ENCODE measurements at places on chromosomes 16 and 17.

DNA sequence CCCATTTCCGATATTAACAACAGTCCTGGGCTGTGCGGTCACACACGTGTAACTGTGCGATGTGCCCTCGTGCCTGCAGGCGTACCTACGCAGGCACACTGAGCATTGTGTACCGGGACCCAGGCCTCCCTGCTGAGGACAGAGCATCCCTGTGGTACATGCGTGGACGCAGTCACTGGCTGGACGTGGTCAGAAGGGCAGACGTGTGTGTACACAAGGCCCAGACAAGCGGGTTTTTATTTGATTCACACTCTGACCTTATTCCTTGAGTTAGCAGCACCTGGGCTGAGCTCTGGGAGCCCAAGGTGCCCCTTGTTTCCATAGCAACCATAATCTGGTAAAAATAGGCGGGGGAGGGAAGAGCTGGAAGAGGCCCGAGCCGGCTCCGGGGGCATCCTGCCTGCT is 19.5 kb downstream of the RAP1GAP2 start:
- no peak for DNase-seq

- DNase-seq: no peak
These were observed 2.6 kb downstream of the SYNGR2 start for GRCh38 chr17:78170692-78171590.

DNA sequence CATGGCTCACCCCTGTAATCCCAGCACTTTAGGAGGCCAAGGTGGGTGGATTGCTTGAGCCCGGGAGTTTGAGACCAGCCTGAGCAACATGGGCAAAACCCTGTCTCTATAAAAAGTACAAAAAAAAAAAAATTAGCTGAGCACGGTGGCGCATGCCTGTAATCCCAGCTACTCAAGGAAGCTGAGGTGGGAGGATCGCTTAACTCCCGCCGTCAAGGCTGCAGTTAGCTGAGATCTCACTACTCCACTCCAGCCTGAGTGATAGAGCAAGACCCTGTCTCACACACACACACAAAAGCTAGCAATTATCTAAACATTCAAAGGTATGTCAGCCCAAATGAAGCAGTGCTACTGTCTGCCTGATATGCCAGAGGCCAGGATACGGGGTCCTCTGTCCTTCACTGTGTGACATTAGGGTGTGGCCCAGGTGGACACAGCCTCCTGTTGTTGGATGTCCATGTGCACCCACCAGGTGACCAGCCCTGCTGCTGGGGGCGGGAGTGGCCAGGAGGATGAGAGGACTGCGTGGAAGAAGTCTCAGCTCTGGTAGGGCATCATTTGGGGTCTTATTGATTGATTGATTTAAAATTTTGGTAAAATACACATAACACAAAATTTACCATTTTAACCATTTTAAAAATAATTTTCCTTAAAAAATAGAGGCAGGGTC is 3.9 kb downstream of the NLRC3 start:
- no peak for DNase-seq

DNA sequence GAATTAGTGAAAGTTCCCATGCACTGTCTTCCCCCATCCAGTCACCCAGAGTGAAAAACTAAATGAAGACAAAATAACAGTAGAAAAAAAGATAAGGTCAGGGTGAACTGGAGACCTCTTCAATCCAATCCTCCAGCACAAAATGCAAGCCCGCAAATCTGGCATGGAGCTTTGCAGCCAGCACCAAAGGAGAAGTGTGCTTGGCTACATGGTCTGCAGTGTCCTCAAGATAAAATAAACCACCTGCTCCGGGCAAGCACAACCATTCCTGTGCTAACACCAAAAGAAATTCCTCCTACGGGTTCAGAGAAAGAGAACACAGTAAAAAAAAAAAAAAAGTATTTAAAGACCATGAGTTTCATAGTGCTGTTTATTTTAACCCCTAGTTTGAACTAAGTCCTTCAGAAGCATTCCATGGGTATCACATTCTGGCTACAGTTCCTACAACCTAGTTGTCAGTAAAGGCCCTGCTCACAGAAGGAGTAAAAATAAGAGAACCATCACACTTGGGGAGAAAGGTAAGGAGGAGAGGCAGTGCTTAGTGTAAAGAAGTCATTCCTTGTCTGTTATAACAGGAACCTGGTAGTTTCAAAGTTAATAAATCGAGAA is 109.1 kb downstream of the GAS7 start:
- DNase-seq: no peak

DNA sequence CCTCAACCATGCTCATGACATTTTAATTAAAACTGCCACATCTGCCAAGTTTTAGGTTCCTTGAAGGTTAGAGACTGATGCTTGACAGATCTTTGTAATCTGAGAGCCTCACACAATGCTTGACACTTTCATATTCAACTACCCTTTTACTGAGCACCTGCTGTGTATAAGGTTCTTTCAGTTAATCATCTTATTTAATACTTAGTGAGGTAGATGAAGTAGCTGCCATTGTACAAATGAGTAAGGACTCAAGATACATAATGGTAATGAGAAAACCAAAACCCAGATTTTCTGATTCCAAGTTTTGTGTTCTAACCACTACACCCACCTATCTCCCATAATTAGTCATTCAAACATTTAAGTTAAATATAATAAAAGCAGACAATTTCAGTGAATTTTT is 35.4 kb upstream of the ARL6IP1 start:
- DNase-seq: no peak

DNA sequence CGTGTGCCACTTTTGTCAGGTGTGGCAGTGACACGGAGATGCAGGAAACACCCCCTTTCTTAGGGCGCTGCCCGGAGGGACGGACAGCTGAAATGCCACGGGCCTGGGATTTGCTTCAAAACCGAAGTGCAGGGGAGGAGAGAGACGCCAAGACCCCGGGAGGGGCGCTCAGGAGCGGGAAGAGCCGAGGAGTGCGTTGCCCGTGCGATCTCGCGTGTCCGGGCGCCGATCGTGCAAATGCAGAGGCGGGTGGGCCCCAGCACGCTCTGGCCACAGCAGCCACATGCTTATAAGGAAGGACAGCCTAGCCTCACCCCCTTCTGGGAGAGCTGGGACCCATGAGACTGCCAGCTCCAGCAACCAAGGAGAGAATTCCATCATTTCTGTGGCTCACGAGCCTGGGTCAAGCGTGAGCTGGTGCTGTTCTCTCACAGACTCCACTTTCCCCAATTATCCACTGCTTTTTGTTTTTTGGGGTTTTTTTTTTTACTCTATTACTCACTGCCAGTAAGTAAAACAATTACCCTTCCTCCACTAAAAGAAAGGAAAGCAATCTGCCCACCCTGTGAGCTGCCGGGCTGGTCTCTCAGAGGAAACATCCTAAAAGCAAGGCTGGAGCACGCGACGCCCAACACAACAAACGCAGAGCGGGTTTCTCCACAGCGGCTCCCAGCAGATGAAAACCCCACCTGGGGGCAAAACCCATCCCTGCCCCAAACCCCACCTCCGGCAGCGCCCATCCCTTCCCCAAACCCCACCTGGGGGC is 27.2 kb upstream of the C16orf95 start:
- no peak for DNase-seq

DNA sequence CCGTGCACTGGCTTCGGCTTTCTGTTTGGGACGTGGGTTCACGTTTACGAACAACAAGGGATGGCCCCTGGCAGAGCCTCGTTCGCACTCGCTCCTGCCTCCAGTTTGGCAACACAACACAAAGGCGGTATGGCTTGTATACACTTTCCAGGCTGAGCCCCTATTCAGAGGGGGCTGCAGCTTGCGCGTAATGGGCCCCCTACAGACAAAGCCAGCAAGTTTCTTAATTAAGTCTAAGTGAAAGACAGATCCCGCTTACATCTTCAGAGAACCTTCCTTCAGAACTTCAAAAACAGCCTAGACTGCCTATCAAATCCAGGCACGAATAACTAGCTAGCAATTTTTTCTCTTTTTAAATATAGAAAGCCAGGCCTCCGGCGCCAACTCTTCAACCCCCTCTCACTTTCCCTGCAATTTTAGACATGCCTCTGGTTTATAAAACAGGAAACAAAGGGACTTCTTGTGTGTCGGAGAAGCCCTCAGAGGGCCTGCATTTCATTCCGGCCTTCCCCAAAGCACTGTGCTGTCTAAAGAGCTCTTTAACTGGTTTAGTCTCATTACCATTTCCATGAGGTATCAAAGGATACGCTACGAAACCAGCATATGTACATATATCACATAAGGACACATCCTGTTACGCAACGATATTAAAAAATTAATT is 244.9 kb downstream of the STX8 start:
- DNase-seq: no peak

- DNase-seq: no peak
These were observed 19.9 kb upstream of the SLFN13 start for GRCh38 chr17:35468475-35468874.

DNA sequence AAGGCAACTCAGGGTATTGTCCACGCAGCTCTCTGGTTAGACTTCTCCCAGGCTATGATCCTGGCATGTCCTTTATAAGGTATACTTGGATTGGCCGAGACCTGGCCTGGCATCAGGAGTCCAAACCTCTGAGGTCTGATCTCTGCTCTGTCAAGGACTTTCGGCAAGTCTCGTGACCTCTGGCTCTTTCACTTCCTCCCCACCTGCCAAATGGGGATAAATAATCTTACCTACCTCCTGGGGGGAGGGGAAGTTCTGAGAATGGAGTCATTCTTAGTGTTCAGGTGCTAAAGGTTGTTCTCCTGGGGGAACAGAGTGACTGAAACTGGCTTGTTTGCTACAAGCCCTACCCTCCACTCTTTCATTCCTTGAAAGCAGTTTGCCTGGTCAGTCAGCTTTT is 7.6 kb downstream of the ATXN1L start:
- DNase-seq: no peak

DNA sequence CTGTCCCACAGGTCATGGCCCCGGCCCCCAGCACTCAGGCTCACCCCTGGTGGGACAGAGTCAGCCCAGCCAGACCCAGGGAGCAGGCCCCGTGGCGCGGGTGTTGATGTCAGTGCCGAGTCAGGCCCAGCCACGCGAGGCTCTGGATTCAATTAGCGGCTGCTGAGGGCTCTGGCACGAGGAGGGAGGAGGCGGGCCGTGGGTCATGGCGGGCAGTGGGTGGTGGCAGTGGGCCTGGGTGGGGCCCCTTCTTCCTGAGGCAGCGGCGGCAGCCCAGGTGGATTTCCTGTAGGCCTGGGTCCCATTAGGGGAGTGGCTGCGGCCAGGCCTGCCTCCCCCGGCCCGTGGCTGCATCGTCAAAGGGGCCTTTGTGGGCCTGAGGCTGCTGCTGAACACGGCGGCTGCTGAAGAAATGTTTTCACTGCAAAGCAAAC is 12.9 kb downstream of the VASN start:
- DNase-seq: no peak

- DNase-seq: no peak
These were observed 305.2 kb upstream of the IRX3 start for GRCh38 chr16:54591816-54592246.

DNA sequence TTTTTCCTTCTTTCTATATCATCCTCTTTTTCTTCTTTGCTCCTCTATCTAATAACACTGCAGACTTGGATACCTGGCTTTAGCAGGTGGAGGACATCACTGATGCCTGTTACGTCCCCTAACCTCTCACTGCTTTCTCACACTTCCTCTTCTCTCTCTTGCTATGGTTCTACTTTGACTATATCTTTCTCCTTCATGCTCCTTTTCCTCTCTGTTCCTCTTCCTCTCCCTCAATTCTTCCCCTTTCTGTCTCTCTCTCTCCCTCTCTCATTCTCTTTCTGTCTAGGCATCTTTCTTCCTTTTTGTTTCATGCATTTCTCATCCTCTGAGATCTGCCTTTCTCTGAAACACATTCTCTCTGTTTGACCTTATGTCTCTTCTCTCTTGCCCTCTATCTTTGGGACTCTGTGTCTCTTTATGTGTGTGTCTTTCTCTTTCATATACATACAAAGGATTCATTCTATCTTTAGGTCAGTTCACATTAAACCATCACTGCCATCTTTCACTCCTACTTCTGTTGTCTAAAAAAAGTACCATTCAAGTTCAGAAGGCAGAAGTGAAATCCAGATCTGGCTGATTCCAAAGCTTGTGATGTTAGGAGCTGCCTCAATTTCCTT is 353.7 kb downstream of the SHISA9 start:
- no peak for DNase-seq

DNA sequence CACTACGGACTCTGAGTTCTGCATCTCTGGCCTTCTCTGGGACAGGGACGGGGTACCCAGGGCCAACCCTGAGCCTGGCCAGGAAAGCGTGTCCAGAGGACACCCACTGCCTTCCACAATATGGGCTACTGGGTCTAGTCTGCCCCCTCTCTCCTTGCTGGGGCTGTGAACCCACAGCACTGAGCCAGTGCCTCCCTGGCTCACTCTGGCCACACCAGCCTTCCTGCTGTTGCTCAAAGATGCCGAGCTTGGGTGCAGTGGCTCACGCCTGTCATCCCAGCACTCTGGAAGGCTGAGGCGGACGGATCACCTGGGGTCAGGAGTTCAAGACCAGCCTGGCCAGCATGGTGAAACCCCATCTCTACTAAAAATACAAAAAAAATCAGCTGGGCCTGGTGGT is 24.8 kb downstream of the PITPNM3 start:
- DNase-seq: no peak

DNA sequence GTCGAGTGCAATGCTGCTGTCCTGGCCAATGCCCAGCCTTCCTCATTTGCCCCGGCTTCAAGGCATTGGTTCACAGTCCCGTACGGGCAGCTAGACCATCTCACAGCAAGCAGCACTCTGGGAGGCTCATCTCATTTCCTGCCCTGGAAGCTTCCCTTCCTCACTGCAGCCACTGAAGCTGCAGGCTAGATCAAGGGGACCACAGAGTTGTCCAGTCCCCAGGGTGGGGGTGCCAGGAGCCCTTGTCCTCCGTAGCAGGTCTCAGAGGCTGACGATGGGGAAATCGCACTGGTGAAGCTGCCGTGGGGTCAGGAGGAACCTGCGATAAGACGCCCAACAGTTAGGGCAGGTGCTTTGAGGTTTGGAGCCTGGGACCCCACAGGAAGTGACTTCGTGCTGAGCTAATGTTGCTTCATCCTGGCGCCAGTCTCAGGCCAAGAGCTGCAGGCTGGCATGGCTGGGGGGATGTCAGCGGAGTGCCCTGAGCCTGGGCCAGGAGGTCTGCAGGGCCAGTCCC is at the start of gene SPNS3:
Gene SPNS3, plus strand, starts transcription at position 426 of the 517 bp plus-strand sequence. Its CDS starts 28 bp downstream, at position 454.
- no peak for DNase-seq

DNA sequence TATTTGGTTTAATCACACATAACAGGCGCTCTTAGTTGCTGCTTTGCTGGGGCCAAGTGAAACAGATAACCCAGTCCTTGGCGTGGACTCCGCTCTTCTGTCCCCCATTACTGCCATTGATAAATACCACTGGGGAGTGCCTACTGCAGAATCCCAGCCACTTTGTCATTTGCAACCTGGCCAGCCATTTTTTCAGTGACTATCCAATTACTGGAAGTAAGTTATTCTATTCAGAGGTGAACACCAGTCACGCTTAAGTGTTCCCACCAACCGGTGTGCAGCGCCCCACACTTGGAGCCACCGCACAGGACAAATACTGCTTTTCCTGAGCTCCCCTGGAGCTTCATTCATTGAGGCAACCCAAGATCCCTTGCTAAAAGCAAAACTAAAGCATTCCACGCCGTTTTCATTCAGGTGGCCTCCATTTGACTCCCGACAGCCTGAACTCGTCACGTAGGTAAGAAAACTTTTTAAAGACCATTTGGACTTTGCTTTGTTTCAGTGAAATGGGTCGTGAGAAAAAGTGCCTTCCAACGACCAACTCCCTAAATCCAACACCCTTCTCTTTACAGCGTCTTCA is 1.8 kb downstream of the USP7 start:
- DNase-seq: no peak

GRCh38 chr17:28623696-28624095 is 9.7 kb upstream of the RSKR start:
- DNase-seq: no peak

All from stimulated activated CD4-positive, alpha-beta T cell treated with anti-CD3 and anti-CD28 coated beads, Interleukin-2, amount 100 ng/mL, for 48 hours (primary cell).